Activated CD4-positive, alpha-beta T cell treated with anti-CD3 and anti-CD28 coated beads for 4 hours (primary cell): ENCODE measurements at places on chromosomes 13 and 19.
A peak's percentile ranks its signal among the peaks of the same experiment; 100 is the strongest.

- DNase-seq, result peak; percentile 76
Measured at GRCh38 chr19:2270423-2271233, 11.3 kb downstream of the PEAK3 start.

DNA sequence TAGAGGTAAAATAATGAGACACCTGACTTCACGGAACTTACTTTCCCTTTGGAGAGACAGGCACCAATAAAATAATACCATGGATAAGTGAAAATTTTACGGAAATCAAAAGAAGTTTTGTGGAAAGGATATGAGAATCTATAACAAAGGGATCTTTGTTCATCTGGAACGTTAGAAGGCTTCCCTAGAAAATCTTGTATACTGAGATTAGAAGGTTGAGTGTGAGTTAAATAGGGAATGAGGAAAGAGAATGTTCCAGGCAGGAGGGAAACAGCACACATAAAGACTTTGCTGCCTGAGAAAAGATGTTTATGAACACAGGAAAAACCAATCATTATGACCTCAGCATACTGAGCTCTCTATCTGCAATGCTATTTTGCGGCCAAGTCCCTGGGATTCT, 19.6 kb upstream of the RAP2A start:
- no peak for DNase-seq

DNA sequence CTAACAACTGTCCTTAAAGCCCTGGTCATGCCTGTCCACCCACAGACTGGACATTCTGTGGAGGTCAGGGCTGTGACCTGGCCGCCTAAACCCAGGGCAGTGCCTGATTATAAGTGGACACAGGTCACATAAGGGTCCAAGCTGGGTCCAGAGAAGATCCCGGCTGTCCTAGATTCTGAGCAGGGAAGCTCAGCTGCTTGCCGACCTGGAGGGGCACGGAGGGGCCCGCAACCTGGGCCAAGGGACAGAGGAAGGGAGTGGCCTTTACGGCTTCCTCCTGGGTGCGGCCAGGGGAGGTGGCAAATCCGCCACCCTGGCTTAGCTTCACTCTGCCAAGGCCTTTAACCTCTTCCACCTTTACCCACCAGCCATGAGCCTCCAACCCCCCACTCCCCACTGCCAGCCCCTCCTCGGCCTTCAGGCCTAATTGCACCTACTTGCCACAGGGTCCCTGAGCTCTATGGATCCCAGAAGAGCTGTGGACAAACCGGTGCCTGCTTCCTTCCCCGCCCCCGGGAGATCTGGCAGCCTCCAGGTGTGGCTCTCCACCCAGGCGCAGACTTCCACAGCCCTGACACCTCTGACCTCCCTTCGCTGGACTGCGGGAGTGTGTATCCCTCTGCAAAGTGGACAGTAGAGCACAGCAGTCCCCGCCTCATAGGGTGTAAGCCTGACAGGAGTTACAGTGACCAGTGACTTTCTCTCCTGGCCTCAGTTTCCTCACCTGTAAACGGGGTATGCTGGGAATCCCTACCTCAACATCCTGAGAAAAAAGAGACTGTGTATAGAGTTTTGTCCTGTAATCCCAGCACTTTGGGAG, 1.7 kb downstream of the CD320 start:
- DNase-seq, result no peak

GRCh38 chr19:11375143-11375948, 880 bp downstream of the SWSAP1 start:
- peak; percentile 56 for DNase-seq

DNA sequence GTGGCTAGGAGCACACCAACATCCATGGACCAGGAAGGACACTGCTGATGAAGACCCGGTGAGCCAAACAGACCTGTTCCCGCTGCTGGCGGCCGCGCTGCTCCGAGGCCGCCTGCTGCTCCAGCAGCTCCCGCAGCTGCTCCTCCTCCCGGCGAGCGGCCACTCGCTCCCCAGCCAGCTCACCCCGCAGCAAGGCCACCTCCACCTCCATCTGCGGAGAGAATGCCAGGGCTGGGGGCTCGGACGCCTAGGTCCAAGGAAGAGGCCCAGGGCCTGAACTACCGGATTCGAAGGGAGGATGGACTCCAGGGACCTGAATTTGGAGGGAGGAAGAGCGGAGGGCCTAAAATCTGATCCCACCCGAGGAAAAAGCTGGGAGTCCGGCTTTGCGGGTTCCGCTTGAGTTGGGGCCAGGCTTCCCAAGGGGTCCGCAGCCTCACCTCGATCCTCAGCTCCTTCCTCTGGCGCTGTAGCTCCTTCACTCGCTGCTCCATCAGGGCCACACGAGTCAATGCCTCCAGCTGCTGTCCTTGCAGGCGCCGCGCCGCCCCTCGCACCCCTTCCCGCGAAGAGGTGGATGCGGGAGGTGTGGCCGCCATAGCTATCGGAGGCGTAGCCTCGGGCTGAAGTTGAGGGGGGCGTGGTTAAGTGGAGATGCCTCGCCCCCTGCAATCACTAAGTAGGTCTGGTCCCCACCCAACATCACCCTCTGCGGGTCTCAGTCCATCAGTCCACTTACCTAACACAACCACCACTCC, 2.7 kb downstream of the PHLDB3 start:
- no peak for DNase-seq
